ENCODE measurements at places on chromosomes 5 and 9.

DNA sequence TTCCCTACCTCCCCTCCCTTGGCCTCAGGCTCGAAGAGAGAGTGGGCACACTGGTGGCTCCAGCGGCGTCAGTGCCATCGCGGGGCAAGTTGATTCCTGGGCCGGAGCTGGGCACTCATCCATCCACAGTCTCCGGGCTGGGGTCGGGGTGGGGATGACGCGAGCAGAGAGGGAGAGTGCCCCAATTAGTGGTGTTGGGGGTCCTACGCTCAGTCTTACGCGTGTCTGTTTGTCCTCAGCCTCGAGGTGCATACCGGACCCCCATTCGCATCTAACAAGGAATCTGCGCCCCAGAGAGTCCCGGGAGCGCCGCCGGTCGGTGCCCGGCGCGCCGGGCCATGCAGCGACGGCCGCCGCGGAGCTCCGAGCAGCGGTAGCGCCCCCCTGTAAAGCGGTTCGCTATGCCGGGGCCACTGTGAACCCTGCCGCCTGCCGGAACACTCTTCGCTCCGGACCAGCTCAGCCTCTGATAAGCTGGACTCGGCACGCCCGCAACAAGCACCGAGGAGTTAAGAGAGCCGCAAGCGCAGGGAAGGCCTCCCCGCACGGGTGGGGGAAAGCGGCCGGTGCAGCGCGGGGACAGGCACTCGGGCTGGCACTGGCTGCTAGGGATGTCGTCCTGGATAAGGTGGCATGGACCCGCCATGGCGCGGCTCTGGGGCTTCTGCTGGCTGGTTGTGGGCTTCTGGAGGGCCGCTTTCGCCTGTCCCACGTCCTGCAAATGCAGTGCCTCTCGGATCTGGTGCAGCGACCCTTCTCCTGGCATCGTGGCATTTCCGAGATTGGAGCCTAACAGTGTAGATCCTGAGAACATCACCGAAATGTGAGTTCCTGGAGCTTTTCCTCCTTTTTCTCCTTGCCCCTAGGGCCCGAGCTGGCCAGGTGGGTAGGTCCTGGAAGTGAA lies 861 bp downstream of the NTRK2 start:
- no peak for DNase-seq

- DNase-seq, result peak; percentile 35
Observed at GRCh38 chr5:100901821-100902341, 1.2 kb downstream of the ST8SIA4 start.

- DNase-seq, result no peak
Observed at GRCh38 chr5:56594792-56595191, 220.6 kb upstream of the MAP3K1 start.

DNA sequence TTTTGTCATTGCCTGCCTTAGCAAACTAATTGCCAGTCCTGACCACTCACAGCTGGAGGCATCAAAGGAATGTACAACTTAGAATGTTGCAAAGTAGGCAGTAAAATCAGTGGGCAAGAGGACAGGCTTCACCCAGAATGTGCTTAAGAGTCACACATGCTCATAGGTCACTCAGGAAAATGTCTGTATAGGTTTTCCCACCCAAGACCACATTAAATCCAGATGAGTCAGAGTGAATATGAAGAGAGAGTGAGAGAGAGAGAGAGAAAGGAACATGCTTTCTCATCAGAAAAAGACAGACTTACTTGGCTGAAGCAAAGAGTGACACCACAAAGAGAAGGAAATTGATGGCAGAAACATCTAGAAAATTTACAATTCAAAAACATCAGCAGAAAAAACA lies 37.9 kb downstream of the PLEKHG4B start:
- no peak for DNase-seq

GRCh38 chr9:18888290-18888689 lies 144.7 kb downstream of the SAXO1 start:
- no peak for DNase-seq

- no peak for DNase-seq
Observed at GRCh38 chr9:120438836-120439546, 141.0 kb downstream of the CDK5RAP2 start.

DNA sequence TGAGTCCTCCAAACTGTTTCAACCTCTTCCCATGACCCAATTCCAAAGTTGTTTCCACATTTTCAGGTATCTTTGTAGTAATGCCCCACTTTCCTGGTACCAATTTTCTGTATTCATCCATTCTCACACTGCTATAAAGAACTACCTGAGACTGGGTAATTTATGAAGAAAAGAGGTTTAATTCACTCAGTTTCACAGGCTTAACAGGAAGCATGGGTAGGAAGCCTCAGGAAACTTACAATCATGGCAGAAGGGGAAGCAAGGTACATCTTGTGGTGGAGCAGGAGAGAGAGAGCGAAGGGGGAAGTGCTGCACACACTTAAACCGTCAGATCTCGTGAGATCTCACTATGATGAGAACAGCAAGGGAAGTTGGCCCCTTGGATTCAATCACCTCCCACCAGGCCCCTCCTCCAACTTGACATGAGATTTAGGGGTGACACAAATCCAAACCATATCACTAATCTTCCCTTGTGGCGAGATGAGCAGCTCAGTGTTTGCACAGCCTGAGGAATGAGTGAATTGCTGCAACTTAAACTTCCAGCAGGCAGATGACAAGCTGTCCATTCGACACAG lies 42.9 kb downstream of the TRIP13 start:
- no peak for DNase-seq

DNA sequence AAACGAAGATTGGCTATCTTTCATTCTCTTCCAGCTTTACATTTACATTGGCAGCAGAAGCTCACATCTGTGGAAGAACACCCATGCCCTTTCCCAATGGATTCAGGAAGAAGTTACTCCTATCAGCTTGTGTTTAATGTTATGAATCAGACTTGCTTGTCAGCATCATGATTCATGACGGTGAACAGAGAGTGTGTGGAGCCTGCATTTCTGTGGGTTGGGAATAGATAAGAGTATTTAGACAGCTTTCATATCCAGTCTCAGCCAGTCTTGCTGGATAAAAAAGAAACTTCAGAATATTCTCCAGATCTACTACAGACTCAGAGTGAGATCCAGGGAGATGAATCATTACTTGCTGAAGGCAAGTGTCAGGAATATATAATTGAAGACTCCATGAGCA lies 812.9 kb upstream of the ZNF608 start:
- no peak for DNase-seq

Data from activated T-helper 1 cell treated with anti-CD3 and anti-CD28 coated beads, Interleukin-2, amount 50 U/mL, for 16 hours (primary cell).